ENCODE measurements at places on chromosomes 12 and 14.

DNA sequence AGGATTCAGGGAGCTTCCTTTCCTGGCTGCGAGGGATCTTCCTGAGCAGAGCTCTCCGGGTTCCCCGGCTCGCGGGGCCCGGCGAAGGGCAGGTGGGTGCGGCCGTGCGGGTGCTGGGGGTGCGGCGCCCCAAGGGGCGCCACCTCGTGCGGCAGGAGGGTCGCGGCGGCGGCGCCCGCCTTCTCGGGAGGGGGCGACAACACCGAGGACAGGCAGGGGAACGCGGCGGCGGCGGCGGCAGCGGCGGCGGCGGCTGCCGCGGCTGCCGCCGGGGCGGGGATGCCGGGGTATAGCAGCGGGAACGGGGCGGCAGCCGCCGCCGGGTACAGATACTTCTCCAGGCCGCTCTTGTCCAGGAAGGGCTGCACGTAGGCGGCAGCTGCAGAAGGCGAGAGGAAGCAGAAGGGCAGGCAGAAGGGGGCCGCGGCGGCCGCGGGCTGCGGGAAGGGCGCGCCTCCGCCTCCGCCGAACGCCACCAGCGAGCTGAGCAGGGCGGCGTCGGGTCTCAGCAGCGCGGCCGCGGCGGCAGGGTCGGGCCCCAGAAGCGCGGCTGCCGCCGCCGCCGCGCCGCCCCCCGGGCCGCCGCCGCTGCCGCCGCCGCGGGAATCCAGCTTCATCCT lies 2.7 kb downstream of the BHLHE41 start:
- DNase-seq = no peak

DNA sequence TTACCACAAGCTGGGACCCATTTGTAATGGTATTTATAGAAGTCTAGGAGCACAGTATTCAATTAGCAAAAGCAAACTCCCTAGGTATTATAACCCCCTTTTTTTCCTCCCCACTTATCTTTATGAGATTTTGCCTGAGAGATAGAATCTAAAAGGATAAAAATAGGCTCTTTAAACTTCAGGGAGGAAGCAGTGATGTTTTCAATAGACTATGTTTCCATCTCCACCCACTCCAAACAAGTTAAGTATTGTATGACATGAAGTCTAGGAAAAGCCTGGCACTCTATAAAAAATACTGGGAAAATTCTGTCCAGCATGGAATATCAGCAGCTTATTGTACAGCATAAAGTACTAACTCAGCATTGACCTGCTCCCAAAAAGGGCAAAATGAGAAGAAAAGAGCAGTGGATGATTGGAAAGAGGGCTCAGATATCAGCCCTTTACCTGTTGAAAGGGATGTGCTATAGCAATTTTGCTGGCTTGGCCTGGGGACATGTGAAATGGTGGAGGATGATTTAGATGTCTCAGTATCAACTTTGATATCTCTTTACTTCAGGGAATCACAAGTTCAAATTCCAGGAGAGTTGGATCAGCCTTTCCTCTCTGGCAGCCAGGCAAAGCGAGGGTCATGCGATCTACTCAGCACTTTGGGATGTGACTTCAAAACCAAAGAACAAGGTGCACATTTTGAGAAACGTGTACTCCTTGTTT lies 72.4 kb downstream of the IGF1 start:
- DNase-seq = no peak

DNA sequence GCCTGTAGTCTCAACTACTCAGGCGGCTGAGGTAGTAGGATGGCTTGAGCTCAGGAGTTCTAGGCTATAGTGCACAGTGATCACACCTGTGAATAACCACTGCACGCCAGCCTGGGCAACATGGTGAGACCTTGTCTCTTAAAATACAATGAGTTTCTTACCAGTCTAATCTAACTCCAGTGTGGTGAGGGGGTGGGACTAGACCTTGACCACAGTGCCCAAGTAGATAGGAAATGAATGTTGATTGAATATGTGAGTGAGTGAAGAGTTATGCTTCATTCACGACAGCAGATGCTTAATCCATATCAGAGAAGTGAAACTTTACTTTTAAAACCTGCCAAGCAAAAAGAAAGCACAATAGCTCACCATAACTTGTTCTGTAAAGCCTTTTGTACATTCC lies 11.2 kb upstream of the AK7 start:
- DNase-seq = no peak

DNA sequence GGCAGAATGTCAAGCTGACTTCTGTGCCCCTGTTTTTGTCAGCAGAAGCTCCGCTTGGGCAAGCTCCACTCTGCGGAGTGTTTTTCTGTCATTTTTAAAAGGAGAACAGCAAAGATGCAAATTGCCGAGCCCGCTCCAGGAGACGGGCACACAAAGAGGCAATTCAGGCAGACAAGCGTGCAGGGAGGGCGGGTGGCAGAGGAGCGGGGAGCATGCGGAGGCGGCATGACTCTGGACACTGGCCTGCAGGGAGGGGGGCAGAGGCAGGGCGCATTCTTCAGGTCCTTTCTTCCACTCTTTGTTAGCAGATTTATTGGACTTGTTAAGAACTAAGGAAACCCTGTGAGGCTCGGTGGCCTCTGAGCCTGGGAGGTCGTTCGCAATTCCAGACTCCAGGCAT lies 187.3 kb upstream of the RMST start:
- no peak for DNase-seq

GRCh38 chr12:94676031-94676641 lies 25.8 kb upstream of the TMCC3 start:
- DNase-seq = peak; percentile 56

DNA sequence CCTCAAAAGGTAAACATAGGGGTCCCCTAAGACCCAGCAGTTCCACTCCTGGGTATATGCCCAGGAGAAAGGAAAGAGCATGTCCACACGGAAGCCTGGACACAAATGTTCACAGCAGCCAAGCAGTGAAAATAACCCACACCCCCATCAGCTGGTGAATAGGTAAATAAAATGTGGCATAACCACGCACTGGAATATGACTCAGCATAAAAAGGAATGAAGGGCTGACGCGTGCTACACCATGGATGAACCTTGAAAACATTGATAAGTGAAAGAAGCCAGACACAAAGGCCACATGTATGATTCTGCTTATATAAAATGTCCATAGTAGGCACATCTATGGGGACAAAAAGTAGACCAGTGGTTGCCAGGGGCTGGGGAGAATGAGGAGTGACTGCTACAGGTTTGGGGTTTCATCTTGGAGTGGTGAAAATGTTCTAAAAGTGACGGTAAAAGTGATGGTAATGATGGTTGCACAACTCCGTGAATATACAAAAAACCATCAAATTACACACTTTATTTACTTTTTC lies 3.8 kb upstream of the SCARB1 start:
- no peak for DNase-seq
